Regular cardiac myocyte (primary cell): ENCODE measurements at places on chromosomes 3 and 15. TPM values are rescaled to one million over a fixed set of nuclear protein-coding genes. Genes with fewer than 3 reads are reported as not detected.

The SNX1 gene
- 33.3 and 54.3 TPM in 2 replicates for total RNA-seq

The NUP210 gene
- under 0.01 and 0.38 TPM in 2 replicates for total RNA-seq

The MKRN2OS gene
- total RNA-seq: not detected in 2 replicates

The CLCN2 gene
- total RNA-seq: 1.7 and 3.3 TPM in 2 replicates

The PROS1 gene
- 11.3 and 43.7 TPM in 2 replicates for total RNA-seq

The DCUN1D1 gene
- total RNA-seq: 33.8 and 39.7 TPM in 2 replicates

The ATXN7 gene
- total RNA-seq: 8.2 and 8.7 TPM in 2 replicates

The FEZF2 gene
- not detected in 2 replicates for total RNA-seq

The SNX22 gene
- 0.19 and 0.28 TPM in 2 replicates for total RNA-seq

The SLC24A5 gene
- total RNA-seq: not detected in 2 replicates

The FBLN2 gene
- total RNA-seq: 109 and 243 TPM in 2 replicates

The GUCA1C gene
- not detected in 2 replicates for total RNA-seq

The FMN1 gene
- 0.58 and 0.85 TPM in 2 replicates for total RNA-seq

The COL6A5 gene
- total RNA-seq: not detected in 2 replicates

The SLC15A2 gene
- 0.19 and 0.28 TPM in 2 replicates for total RNA-seq

The CISH gene
- total RNA-seq: 0.28 and 0.58 TPM in 2 replicates

The PLAAT1 gene
- total RNA-seq: 0.56 TPM in 1 of 2 replicates, not detected in the other
